ENCODE measurements at places on chromosomes 7 and 10.

DNA sequence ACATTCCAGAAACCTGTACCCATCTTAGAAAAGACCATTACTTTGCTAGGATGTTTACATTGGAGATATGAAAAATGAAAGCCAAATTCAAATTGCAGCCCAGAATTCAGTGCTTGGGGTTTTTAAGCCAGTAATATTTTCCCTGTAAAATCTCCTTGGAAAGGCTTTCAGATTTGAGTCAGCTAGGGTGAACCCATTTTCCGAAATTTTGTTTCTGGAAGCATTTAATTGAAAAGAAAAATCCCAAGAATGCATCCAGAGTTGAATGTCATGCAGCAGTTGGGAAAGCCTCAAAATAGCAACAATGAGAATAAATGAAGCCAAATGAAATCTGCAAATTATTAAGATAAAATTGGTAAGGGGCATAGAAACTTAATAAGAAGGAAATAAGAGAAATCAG, 106.4 kb downstream of the BMPER start:
- no peak for DNase-seq

DNA sequence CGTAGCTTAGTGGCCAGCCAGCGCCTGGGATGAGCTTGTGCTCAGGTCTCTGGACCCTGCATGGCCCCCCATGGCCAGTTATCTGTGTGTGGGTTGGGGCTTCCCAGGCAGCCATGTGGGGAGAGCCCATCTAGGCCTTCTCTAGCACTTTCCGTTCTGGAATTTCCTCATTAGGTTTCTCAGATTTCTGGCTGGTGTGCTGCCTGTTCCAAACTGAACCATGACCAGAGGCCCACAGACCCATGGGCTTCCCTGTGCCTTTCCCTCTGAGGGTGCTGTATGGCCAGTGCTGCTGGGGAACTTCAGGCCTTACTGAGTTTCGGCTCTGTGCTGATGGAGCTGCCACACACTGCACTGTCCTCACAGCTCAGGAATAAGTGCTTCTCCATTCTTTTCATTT, 50.2 kb downstream of the SHH start:
- no peak for DNase-seq

GRCh38 chr10:96407560-96408069, 48.8 kb upstream of the OPALIN start:
- DNase-seq, result no peak

- DNase-seq, result no peak
Measured at GRCh38 chr7:74014931-74015330, 13.0 kb upstream of the ELN start.

GRCh38 chr7:131234719-131235488, 92.8 kb upstream of the MKLN1 start:
- DNase-seq, result no peak

GRCh38 chr10:61942604-61943461, 41.3 kb downstream of the ARID5B start:
- DNase-seq, result no peak

DNA sequence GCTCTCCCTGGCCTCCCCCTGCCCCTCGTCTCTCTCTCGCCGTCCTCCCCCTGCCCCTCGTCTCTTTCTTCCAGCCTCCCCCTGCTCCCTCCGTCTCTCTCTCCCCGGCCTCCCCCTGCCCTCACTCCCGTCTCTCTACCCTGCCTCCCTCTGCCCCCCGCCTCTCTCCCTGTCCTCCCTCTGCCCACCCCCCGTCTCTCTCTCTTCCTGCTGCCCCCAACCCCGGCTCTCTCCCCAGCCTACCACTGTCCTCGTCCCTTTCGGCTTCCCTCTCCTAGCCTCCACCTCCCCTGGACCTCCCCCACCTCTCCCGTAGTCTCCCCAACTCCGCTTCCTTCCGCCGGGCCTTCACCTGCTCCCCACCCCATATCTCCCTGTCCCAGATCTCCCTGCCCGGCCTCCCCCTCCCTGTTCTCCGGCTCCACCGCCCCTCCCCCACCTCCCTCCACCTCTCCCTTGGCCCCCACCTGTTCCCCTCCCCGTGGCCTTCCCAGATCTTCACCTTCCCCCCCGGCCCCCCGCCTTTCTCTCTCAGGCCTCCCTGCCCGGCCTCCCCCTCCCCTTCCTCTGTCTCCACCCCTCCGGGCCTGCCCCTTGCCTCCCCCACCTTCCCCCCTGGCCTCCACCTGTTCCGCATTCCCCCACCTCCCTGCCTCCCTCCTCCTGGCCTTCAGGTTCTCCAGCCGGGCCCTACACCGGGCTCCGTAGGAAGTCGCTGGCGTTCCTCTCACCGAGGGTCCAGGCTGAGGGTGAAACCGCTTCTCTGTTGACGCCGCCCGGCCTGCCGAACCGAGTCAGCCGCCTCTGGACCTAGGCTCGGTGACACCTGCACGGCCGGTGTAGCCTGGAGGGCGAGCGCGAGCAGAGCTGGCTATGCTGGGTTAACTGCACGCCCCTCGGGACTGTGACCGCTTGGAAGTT, 1.2 kb downstream of the GET4 start:
- DNase-seq, result no peak
